Tibial nerve (tissue), 4 donors: ENCODE measurements at places on chromosomes 1 and 21.

- no peak for DNase-seq
These were observed 17.0 kb downstream of the DHRS3 start for GRCh38 chr1:12600880-12601633.

DNA sequence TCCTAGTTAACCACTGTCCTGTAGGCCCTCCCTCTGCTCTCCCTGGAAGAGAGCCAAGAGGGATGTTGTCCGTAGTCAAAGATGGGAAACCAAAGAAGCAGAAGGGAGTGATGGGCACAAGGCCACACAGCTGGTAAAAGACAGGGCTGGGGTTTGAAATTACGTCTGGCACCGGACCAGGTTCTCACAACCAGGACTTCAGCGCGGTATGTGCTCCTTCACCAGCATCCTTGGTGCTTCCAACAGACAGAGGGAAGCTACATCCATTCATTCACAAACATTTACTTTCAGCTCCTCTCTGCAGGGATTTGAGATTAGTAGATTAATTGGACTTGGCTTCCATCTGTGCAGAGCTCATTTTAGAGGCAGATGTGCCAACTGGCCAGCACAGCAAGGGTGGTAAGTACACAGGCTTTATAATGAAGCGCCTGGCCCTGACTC is 191.2 kb downstream of the TRABD2B start:
- DNase-seq: no peak

GRCh38 chr1:40476924-40477677 is at the start of gene ZFP69:
ZFP69 (plus strand) TSS chr1:40477290; CDS start chr1:40479362, 2,072 bp downstream.
- peak; percentile 5 for DNase-seq

GRCh38 chr1:173508541-173508940 is 31.4 kb downstream of the PRDX6 start:
- no peak for DNase-seq

DNA sequence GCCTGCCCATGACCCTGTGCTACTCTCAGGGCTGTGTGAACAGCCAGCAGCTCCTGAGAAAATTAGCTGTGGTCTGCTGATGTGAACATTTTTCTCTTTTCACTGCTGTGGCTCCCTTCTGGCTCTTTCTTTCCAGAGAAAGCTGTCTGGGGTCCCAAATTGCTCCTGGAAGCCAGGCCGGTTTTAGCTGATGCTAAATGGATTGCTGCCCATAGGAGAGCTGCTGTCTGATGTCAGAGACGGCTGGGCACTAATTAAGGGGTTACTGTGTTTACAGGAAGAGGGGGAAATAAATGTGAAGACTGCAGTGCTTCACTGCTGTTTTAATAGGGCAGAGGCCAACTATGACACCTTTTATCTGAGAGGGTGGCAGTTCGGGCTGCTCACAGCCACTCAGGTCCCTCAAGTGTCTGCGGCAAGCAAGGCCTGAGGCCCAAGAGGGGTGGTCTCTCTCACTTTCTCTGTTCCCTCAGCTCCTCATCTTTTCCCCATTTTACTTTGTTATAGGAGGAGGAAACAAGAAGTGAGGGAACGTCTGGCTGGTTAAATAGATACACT is 106.0 kb upstream of the GNG12 start:
- no peak for DNase-seq
